EL (cell line): ENCODE measurements at places on chromosomes 7 and 10.
A peak's percentile ranks its signal among the peaks of the same experiment; 100 is the strongest.

- DNase-seq, result peak; percentile 4
Measured at GRCh38 chr7:106504645-106505044, 156.3 kb downstream of the CCDC71L start.

DNA sequence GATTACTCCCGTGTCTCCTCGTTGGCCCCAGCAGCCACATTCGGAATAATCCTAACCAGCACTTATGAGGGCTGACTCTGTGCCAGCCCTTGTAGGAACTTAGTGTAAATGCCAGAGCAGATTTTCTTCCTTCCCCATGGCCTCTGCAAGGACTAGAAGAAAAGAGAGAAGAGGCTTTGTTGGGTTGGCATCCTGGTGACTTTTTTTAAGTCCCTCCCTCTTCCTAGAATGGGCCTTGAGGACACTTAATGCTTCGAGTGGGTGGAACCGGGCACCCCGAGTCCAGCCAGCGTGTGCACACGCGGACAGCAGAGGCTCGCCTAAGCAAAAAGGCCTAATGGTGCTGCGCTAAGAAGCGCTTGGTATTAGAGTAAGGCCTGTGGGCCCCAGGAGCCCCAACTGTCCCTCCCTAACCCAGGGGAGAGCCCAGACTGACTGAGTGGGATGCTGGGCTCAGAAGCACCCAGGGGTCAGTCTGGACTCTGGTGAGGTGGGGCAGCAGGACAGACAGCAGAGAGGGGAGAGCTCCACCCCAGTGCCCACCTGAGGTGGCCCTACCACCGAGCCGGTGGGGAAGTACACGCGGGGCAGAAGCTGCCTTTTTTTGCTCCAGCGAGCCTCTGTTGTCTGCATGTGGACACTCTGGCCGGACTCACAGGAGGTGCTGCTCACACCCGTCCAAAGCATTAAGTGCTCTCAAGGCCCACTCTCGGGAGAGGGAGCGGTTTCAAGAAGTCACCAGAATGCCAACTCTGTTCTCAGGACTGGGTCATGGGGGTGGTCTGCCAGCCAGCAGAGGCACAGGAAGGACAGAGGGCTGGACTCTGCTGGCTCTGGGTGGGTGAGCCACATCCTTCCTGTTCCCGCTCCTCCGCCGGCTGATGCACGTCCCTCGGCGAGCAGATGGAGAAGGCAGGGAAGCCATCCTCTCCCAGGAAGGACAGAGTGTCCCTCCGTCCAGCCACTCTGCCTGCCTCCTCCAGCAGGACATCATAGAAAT lies 12.5 kb downstream of the ITPRIP start:
- no peak for DNase-seq

DNA sequence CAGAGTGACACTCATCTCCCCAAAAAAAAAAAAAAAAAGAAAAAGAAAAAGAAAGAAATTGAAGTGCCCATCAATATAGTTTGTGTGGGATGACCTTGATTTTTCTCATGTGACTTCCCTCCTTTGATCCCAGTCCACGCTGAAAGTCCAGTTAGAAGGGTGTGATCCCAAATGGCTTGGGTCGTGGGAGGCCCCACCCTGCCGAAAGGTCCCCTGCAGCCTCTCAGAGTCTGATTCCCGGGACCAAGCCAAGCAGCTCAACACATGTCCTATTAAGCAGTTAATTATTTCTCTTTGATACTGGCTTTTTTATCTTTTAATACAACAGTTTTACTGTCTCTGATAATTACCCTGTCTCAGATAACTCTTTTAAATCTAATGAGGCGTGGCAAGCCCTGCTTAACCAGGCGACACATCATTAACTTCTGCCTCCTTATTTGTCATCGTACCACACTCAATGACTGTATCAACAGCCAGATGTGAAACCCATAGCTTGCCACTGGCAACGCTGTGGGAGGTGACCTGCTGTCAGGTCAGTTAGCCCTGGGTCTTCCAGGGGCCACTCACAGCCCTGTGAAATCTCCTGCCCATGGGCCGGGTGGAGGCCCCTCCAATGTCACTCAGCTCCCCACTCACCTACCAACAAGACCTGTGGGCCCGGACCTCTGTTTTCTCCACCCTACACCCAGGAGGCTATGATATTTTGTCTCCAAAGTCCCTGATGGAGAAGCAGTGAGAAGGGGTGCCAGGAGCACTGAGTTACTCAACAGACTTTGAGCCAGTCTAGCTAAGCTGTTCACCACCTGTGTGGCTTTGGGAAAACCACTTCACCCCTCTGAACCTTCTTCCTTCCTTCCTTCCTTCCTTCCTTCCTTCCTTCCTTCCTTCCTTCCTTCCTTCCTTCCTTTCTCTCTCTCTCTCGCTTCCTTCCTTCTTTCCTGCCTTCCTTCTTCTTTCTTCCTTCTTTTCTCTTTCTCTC lies 110.0 kb upstream of the SFMBT2 start:
- no peak for DNase-seq

GRCh38 chr7:26461518-26461917 lies 169.9 kb downstream of the SNX10 start:
- DNase-seq, result no peak

DNA sequence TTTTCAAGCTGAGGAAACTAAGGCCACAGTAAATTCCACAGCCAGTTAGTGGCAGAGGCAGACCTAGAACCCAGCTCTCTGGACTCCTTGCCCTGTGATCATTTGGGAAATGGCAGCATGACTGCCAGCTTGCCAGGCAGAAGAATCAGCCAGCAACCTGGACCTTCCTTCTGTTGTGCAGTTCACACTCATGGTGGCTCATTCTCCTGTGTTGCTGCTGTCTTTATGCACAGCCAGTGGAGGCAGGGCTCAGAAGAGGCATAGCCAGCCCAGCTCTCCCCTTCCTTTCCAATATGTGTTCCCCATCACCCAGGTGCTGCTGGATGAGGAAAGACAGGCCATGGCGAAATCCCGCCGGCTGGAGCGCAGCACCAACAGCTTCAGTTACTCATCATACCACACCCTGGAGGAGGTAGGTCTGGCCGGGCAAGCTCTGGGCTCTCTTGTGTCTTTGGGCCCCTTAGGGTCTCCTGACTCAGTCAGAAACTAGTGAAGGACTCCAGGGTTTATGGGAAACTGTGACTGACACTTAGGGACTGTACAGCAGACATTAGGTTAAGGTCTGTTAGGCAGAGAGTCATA lies 14.8 kb downstream of the CPA5 start:
- no peak for DNase-seq

GRCh38 chr10:58019863-58020537 lies 247.7 kb downstream of the IPMK start:
- no peak for DNase-seq

DNA sequence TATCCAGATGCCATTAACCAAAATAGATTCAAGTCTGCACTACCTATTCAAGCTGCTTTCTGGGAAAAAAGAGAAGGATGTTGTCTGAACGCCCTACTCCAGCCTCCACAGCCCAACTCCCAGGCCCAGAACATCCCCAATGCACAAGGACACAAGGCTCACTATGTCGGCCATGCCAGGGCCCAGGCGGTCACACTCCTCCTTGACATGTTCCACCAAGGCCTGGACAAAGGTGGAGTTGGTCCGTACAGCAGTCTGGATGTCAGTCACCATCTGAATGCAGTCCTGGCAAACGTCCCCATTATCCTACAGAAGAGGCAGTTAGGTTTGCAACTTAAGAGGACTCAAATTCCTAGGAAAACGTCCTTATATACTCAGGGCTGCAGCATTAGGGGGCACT lies 23.2 kb downstream of the PSAP start:
- no peak for DNase-seq

DNA sequence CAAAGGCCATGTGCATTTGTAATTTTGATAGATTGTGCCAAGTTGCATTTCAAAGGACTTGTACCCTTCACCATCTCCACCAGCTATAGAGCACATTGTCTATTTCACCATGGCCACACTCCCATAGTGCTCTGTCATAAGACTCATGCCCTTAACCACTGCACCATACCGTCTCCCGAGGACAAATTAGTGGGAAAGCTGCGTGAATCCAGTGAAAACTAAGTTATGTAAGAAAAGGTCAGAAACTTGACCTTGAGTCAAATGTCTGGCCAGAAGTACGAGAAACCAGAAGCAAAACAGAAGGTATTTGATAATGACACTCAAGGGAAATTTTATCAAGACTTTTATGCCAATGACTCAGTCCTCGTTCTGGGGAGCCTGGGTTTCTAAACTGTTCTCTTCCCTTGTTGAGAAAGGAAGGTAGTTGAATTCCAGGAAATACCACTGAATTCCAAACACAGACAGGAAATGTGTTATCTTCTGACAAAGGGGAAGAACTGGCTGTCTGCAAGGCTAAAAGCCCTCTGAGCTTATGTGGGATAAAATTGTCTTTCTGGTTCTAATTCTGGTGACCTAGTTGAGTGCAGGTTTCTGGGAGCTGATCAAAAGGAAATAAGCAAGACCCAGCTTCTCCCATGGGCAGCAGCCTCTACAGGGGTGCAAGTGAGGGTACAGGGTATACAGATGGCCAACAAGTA lies 49.7 kb downstream of the CDK1 start:
- DNase-seq, result peak; percentile 84

DNA sequence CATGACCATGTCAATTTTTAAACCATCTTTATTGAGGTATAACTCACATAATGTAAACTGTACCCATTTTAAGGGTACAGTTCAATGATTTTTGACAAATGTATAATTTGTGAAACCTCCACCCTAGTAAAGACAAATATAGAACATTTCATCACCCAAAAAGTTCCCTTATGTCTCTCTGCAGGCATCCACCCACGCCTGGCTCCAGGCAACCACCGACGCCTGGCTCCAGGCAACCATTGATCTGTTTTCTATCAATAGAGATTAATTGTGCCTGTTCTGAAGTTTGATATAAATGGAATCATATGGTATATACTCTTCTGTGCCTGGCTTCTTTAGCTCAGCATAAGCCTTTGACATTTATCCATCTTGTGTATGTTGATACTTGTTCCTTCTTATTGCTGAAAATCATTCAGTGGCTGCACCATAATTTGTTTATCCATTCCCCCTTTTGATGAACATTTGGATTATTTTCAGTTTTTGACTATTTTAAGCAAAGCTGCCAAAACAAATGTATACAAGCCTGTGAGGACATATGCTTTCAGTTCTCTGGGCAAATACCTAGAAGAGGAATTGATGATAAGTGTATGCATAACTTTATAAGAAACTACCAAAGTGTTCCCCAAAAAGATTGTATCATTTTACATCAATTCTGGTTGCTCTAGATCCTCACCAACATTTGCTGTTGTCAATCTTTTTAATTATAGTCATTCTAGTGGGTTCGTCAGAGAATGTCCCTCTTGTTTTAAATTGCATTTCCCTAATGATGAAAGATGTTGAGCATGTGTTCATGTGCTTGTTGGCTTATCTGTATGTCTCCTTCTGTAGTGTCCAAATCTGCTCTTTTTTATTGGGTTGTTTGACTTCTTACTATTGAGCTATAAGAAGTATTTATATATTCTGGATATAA lies 55.7 kb upstream of the HECTD2 start:
- DNase-seq, result no peak

GRCh38 chr10:119393019-119393418 lies 149.5 kb downstream of the RGS10 start:
- no peak for DNase-seq

- DNase-seq, result no peak
Measured at GRCh38 chr7:44367475-44368043, 42.2 kb upstream of the CAMK2B start.

- peak; percentile 74 for DNase-seq
Measured at GRCh38 chr7:133545618-133546017, 292.7 kb downstream of the EXOC4 start.

DNA sequence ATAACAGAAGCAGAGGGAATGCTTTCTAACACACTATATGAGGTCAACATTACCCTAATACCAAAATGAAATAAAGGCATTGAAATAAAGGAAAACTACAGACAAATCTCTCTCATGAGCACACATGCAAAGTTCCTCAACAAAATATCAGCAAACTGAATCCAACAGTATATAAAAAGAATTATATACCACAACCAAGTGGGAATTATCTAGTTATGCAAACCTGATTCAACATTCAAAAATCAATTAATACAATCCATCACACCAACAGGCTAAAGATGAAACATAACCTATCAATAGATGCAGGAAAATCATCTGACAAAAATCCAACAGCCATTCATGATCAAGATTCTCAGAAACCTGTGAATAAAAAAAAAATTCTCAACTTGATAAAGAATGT lies 34.5 kb downstream of the LMBR1 start:
- no peak for DNase-seq

DNA sequence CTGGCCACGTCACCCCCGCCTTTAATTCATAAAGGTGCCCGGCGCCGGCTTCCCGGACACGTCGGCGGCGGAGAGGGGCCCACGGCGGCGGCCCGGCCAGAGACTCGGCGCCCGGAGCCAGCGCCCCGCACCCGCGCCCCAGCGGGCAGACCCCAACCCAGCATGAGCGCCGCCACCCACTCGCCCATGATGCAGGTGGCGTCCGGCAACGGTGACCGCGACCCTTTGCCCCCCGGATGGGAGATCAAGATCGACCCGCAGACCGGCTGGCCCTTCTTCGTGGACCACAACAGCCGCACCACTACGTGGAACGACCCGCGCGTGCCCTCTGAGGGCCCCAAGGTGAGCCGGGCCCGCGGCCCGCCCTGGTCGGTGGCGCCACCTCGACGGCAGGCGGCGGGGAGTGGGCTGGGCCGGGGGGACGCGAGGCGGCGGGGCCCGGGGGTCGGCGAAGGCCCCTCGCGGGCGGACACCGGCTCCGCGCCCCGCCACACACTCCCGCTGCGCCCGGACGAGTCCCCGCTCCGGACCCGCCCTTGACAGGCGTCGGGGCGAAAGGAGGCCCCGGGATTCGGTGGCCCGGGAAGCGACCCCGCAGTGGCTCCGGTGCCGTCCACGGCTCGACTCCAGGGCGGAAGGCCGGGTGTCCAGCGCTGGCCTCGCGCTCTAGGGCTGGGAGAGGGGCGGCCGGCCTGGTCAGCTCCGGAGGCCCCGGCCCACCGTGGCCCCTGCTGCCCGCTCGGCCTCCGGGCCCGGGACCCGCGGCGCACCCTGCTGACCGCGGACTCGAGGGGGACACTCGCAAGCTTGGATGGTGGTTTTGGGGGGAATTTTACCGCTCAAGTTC lies 557 bp downstream of the BAG3 start:
- DNase-seq, result no peak

DNA sequence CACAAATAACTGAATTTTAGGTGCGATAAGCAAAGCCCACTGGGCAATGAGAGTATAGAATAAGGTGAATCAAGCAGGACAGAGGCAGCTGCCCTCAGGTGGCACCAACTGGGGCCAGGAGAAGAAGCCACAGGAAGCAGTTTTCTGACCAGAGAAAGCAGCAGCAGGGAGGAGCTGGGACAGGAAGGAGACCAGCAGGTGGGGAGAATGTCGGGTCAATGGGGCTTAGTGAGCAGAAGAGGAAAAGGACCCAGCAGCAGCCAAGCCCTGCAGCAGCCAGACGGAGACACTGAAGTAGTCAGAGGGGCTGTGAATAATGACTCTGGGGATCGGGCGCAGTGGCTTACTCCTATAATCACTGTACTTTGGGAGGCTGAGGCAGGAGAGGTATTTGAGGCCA lies 209.6 kb upstream of the SH2B2 start:
- no peak for DNase-seq

GRCh38 chr10:114516356-114516755 lies 112.1 kb upstream of the AFAP1L2 start:
- no peak for DNase-seq

- peak; percentile 51 for DNase-seq
Measured at GRCh38 chr7:149670288-149670687, 103.1 kb downstream of the ZNF467 start.

GRCh38 chr7:6451224-6451705 lies 3.5 kb upstream of the DAGLB start:
- DNase-seq, result no peak

GRCh38 chr7:95104739-95105138 lies 197.3 kb downstream of the PPP1R9A start:
- DNase-seq, result peak; percentile 9
